Esophagus mucosa (tissue), 1 donor: ENCODE measurements at places on chromosomes 11 and 22.

DNA sequence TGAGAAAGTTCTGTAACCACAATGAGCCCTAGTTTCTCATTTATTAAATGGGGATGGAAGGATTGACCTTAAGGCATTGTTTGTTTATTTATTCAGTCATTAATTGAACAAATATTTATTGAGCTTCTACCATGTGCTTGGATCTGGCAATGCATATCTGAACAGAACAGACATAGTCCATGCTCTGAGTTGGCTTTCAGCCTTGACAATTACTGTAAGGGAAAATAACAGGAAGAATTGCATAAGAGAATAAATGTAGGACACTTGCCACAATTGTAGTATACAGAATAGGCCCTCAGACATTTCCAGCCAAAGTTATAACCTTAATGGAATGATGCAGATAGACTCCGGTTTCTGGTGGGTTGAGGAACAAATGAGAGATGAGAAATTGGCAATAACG is 160.5 kb upstream of the TTC12 start:
- ATAC-seq, result no peak

- no peak for ATAC-seq
Measured at GRCh38 chr11:129021295-129021694, 78.6 kb upstream of the TP53AIP1 start.

DNA sequence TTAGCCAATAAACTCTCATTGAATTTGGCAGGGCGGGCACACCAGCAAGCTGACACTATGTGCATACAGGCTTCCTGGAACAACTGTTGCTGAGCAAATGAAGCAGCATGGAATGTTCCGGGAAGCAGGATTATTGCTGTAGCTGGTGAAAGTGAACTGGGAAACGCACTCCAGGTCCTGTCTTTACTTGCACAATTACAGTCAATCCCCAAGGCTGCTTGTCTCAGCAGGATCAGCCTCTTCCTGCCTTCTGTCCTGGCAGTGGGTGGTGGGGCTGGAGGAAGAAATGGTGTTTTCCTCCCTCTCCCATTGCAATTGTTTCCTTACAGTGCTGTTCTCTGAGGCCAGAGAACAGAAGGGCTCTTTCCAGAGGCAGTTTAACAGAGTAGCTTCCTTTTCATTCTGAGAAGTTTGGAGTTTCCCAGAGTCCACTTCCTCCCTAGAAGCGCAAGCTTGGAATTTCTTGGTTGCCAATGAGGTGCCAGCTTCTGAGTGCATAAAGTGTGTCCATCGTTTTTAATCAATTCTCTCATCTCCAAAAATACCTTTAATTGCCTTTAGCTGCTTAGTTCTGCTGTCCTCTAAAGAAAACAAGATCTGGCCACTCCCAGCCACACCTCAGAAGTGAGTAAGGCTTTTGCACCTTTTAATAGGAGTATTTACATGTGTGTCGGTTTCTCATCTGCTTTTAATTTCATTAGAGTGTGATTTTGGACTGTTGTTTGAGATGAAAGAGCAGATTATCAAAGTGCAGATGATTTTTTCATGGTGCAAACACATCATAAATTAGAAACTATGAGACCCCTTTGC is 19.9 kb downstream of the CD44 start:
- peak; percentile 71 for ATAC-seq

- ATAC-seq, result no peak
Measured at GRCh38 chr11:17531636-17532113, 12.5 kb downstream of the USH1C start.

- no peak for ATAC-seq
Measured at GRCh38 chr11:16891165-16891564, 123.0 kb downstream of the PLEKHA7 start.

- ATAC-seq, result no peak
Measured at GRCh38 chr11:46520971-46521745, 72.7 kb downstream of the AMBRA1 start.

DNA sequence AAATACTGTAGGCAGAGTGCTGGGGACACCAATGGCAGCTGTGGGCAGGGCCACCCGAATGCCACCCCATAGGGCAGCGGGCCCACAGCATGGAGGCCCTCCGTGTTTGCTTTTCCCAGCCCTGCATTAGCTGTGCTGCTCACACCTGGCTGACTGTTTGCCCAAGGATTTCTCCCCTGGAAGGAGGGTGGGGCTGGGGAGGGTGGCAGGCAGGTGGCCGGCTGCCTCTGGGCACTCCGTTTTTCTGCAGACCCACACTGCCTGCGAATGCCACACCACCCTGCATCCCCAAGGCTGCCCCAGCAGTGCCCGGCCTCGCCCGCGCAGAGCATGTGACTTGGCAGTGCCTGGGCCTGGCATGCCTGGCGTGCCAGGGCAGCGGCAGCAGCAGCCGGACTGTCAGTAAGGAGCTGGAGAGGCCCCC is 19.6 kb downstream of the DAGLA start:
- ATAC-seq, result peak; percentile 41

GRCh38 chr11:59801981-59802638 is 8.5 kb downstream of the MRPL16 start:
- ATAC-seq, result peak; percentile 34

- no peak for ATAC-seq
Measured at GRCh38 chr11:76768909-76769560, 14.1 kb upstream of the TSKU start.

GRCh38 chr11:637593-638521 is 788 bp downstream of the DRD4 start:
- ATAC-seq, result no peak

DNA sequence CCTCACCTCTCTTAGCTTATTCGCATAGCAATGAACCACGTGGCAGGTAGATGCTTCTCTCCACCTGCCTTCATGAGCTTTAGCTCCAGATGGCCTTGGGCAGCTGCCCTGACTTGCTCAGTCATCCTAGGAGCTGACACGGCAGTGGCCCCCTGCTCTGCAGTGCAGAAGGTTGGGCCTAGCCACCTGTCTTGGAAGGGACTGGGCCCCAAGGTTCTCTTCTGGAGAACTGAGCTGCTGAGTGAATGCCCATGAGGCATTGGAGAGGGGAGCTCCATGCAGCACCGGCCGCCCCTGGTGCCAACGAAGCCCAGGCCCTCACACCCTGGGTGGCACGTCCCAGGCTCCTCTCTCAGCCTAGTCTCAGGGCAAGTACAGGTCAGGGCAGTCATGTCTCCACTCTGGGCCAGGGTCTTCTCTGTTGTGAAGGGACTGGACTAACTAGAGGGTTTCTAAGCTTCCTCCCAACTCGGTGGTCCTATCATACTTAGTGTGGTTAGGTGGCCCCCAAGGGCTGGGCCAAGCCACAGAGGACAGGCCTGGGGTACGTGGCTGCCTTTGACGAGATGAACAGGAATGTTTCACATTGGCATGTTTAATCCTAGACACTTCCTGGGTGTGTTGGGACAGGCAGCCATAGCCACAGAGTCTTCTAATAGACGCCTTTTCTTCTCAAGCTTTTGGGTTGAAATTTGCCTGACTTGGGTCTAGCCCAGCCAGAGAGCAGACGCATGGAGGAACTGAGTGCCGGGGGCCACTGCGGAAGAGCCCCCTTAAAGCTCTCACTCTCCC is 47.9 kb downstream of the ALX4 start:
- ATAC-seq, result no peak

GRCh38 chr22:50531962-50532674 is 2.3 kb upstream of the TYMP start:
- ATAC-seq, result peak; percentile 41

GRCh38 chr11:101336155-101336554 is 206.5 kb upstream of the PGR start:
- no peak for ATAC-seq

- ATAC-seq, result no peak
Measured at GRCh38 chr11:12182676-12183541, 72.5 kb downstream of the MICAL2 start.

DNA sequence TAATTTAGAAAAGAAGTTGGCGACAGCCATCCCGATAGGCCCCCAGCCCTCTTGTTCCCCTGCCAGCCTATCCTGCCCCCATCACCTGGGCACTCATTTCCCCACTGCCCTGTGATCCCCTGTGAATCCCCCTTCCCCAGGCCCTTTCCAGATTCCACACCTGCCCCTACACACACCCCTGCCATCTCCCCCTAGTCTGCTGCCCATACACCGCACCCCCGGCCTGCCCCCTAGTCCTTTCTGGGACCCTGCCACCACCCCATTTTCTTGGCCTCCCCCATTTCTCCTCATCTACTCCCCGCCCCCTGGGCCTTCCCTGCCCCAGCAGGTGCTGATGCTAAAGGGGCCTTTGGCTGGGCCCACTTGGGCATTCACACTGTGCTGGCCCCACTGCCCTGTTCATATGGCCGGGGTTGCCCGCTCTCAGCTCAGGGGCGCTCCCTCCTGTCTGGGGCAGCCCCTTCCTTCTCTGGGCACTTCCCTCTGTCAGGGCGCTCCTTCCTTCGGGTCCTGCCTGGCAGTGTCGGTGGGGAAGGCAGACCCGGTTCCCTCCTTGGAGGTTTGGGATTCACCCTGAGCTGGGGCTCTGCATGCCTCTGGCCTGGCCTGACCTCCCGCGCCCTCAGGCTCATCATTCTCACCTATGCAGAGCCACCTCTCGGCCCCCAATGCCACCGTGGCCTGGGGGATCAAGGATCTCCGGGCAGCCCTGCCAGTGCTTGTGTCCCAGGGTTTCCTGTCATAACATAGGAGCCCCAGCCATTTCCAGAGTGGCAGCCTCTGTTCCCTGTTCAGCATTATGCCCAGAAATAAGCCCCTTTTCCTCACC is 108.2 kb downstream of the BCR start:
- ATAC-seq, result no peak

DNA sequence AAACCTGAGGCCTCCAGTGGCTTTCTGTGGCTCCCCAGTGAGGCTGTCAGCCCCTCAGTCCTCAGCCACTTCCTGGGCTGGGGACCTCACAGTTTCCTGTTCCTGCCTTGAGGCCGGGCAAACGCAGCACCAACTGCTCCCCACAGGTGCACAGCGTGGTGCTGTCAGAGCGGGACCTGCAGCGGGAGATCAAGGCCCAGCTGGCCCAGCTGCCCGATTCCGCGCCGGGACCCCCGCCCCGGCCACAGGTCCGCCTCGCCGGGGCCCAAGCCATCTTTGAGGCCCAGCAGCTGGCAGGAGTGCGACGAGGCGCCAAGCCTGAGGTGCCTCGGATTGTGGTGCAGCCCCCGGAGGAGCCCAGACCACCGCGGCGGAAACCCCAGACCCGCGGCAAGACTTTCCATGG is 5.4 kb downstream of the TBC1D10C start:
- ATAC-seq, result peak; percentile 17

- no peak for ATAC-seq
Measured at GRCh38 chr11:45535033-45535432, 130.4 kb downstream of the CHST1 start.

GRCh38 chr22:46162285-46162684 is 12.0 kb downstream of the PPARA start:
- no peak for ATAC-seq

- ATAC-seq, result no peak
Measured at GRCh38 chr22:44592824-44593148, 94.8 kb upstream of the RTL6 start.

DNA sequence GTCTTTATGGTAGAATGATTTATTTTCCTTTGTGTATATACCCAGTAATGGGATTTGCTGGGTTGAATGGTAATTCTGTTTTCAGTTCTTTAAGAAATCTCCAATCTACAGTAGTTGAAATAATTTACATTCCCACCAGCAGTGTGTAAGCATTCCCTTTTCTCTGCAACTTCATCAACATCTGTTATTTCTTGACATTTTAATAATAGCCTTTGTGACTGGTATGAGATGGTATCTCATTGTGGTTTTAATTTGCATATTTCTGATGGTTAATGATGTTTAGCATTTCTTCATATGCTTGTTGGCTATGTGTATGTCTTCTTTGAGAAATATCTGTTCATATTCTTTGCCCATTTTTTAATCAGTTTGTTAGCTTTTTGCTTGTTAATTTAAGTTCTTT is 901.2 kb downstream of the METTL15 start:
- ATAC-seq, result no peak

GRCh38 chr22:30289141-30289979 is at the start of gene CASTOR1:
CASTOR1 (minus strand) TSS chr22:30289505; CDS start chr22:30289497, 8 bp downstream.
- peak; percentile 78 for ATAC-seq

- peak; percentile 92 for ATAC-seq
Measured at GRCh38 chr11:69280994-69281393, 13.0 kb upstream of the MYEOV start.

- ATAC-seq, result no peak
Measured at GRCh38 chr22:21076912-21077625, 31.3 kb downstream of the LRRC74B start.

- ATAC-seq, result no peak
Measured at GRCh38 chr11:76735841-76736240, 47.3 kb upstream of the TSKU start.
